Calu3 (cell line): ENCODE measurements at places on chromosomes 12 and 14. TPM values are rescaled to one million over a fixed set of nuclear protein-coding genes. Genes with fewer than 3 reads are reported as not detected.

The KLRF1 gene
- total RNA-seq = 0.32 TPM in 1 of 2 replicates, not detected in the other

The FOXJ2 gene
- total RNA-seq = 12.6 and 13.4 TPM in 2 replicates

The VWF gene
- total RNA-seq = not detected in 2 replicates

The PTPRB gene
- 43.2 and 44.5 TPM in 2 replicates for total RNA-seq

DNA sequence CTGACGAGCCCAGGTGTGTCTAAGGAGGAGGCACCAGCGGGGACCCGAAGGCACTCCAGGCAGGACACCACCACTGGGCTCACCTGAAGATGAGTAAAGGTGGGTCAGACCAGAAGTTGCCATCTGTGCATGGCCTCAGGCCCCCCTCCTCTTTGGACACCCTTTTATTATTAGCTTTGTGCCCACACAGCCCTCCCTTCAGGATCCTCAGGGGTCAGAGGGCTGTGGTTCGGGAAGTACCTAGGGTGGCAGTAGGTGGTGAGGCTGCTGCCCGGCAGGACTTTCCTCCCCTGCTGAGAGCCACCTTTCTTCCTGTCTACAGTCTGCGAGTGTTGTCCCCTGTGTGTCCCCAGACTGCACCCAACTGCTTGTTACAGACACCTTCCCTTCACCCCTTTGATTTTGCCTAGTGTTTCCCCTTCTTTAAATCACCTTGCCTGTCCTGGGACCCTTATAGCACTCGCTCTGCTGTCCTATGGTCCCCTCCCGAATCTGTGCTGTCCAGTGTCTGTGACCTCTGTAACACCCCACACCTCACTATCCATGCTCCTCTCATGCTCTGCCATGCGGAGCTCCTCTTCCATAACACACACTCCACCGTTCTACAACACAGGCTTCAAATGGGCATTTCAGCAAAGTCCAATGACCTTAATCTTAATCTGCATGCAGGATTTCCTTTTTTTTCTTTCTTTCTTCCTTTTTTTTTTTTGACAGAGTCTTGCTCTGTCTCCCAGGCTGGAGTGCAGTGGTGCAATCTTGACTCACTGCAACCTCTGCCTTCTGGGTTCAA, 25.7 kb downstream of the SOAT2 start:
- DNase-seq = no peak
- no peak overlapping the region for H3K4me3 ChIP-seq
- H3K4me1 ChIP-seq = no peaks in the 10 kb centered on the region
- H3K27ac ChIP-seq = no peak overlapping the region
- H3K36me3 ChIP-seq = no peaks in the 10 kb centered on the region

DNA sequence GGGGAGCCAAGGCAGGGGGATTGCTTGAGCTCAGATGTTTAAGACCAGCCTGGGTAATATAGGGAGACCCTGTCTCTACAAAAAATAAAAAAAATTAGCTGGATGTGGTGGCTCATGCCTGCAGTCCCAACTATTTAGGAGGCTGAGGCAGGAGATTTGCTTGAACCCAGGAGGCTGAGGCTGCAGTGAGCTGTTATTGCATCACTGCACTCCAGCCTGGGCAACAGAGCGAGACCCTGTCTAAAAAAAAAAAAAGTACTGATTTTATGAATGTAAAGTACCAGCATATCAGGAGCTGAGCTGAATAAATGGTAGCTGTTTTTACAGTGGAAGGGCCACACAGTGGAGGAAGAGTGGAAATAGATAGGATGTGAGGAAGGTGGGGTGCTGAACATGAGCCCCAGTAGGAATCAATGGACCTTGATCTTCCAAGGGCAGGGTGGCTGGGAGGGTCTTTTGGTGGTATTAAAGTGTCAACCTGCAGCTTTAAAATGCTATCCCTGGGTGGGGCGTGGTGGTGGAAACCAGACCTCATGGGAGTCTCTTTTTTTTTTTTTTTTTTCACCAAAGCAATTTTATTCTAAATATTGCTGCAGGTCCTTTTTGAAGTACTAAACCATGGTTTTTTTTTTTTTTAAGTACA, 2.2 kb downstream of the ATP23 start:
- H3K4me3 ChIP-seq = no peak overlapping the region
- no peaks in the 10 kb centered on the region for H3K27me3 ChIP-seq
- H3K4me1 ChIP-seq = peaks cover 29% of the 10 kb centered on the region
- H3K36me3 ChIP-seq = peaks cover 23% of the 10 kb centered on the region
- DNase-seq = no peak
- H3K27ac ChIP-seq = no peak overlapping the region

- no peaks in the 10 kb centered on the region for H3K36me3 ChIP-seq
- DNase-seq = no peak
- H3K27me3 ChIP-seq = peaks cover 87% of the 10 kb centered on the region
- no peak overlapping the region for H3K27ac ChIP-seq
Observed at GRCh38 chr12:111274777-111275176, 94.1 kb downstream of the PHETA1 start.

DNA sequence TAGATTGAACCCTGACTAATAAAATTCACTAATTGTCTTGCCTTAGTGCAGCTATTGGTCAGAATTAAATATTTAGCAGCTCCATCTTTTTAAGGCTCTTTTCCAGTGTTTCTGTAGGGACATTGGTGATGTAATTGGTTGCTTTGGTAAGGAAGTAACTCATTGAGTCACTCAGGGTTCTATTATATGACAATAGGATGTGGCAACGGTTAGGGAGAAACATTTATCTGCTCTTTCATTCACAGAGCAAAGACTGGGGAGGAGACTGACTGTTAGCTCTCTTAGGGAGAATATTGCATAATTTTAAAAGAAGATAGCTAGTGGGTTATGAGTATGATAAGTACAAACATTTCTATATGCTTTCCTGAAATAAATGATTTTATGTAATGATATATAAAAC, 616.5 kb downstream of the TRHDE start:
- H3K4me1 ChIP-seq = no peaks in the 10 kb centered on the region
- H3K27me3 ChIP-seq = no peaks in the 10 kb centered on the region
- DNase-seq = no peak
- H3K4me3 ChIP-seq = no peak overlapping the region
- no peaks in the 10 kb centered on the region for H3K36me3 ChIP-seq

GRCh38 chr12:6038160-6038559, 86.3 kb downstream of the VWF start:
- no peak overlapping the region for H3K27ac ChIP-seq
- H3K4me1 ChIP-seq = no peaks in the 10 kb centered on the region
- H3K27me3 ChIP-seq = peaks cover 57% of the 10 kb centered on the region
- peaks cover 9% of the 10 kb centered on the region for H3K36me3 ChIP-seq

DNA sequence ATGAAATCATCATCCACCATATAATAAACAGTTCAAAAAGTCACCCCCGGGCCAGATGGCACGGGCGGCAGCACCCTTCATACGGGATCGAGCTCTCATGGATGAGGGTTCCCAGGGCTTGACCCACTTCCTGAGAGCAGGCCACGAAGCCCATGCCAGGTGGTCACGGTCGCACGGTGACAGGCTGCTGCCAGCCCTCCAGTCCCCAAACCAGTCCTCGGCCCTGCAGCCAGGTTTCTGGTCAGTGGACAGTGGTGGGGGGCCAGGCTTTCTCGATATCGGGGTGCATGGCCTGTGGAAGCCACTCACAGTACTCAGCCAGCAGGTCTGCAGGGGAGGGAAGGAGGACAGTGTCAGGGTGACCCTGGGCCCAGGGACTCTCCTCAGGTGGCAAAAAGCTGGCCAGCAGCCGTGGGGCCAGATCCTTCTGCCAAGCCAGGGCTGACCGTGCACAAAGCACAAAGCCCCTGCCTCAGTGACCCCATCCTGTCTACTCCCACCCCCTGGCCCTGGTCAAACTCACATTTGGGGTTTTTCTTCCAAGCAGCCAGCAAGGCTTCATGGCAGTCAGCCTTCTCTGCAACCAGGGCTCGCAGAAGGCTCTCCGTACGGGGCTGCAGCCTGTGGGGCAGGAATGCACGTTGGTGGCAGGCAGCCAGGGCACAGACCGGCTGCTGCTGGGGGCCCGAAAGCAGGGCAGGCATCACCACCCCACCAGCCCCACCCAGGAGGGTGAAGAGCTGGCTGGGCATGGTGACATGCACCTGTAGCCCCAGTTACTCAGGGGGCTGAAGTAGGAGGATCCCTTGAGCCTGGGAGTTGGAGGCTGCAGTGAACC, 33.3 kb upstream of the UBC start:
- no peaks in the 10 kb centered on the region for H3K27me3 ChIP-seq
- no peak overlapping the region for H3K4me3 ChIP-seq
- H3K27ac ChIP-seq = no peak overlapping the region
- H3K36me3 ChIP-seq = peaks cover 62% of the 10 kb centered on the region
- no peak for DNase-seq

GRCh38 chr14:99689266-99690236, 5.5 kb downstream of the CYP46A1 start:
- peaks cover 80% of the 10 kb centered on the region for H3K27me3 ChIP-seq
- no peaks in the 10 kb centered on the region for H3K36me3 ChIP-seq

- H3K36me3 ChIP-seq = no peaks in the 10 kb centered on the region
- DNase-seq = no peak
- H3K4me3 ChIP-seq = no peak overlapping the region
- H3K27ac ChIP-seq = no peak overlapping the region
- peaks cover 65% of the 10 kb centered on the region for H3K27me3 ChIP-seq
Observed at GRCh38 chr14:78652727-78653126, 482.6 kb downstream of the NRXN3 start.

DNA sequence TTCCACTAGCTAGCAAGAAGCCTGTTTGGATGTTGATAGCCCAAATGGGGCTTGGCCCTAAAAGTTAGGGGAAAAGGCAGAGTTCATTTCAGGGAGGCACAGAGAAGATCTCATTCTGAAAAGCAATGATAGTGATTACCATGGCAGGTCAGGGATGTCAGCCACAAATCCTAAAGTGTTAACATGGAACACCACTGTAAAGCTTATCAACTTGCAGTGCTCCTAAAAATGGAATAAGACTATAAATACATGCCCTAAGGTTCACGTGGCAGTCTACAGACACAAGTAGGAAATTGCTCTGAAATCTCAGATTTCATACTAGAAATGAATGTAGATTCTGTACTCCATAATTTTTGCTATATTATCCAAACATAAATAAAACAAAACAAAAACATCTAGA, 280.0 kb upstream of the E2F7 start:
- DNase-seq = no peak
- no peaks in the 10 kb centered on the region for H3K27me3 ChIP-seq
- no peaks in the 10 kb centered on the region for H3K36me3 ChIP-seq
- H3K4me1 ChIP-seq = no peaks in the 10 kb centered on the region
- no peak overlapping the region for H3K4me3 ChIP-seq
- H3K27ac ChIP-seq = no peak overlapping the region

- no peak for DNase-seq
- H3K4me3 ChIP-seq = no peak overlapping the region
- H3K27me3 ChIP-seq = peaks cover 13% of the 10 kb centered on the region
Observed at GRCh38 chr14:96585672-96586013, 83.5 kb downstream of the PAPOLA start.

DNA sequence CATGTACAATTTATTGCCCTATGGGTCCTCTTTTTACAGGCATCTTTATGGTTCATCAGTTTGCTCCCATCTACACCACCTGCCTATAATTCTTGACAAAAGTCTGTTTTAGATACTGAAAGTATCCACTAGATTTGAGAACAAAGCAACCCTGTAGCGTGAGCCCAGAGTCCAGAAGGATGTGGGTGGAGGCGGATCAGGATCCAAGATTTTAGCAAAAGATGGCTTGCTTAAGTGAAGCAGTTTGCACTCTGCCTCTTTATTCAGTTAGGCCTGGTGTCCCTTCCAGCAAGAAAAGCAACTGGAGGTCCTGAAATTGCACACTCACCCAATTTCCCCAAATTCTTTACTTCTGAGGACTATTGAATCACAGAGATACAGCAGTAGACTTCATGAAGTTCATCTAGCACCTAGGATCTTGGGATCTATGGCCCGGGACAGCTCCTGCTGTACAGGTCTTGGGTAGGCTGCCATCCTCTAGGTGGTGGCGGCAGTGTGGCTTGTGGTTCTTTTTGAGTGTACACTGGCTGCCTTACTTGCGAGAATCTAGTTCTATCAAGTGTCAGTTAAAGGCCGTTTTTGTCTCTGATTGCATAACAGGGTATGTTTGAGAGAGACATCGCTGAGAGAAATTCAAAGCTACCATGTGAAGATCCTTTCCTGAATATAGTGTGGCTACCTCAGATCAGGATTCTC, 873.2 kb downstream of the NRXN3 start:
- no peaks in the 10 kb centered on the region for H3K36me3 ChIP-seq
- DNase-seq = no peak
- no peaks in the 10 kb centered on the region for H3K27me3 ChIP-seq
- no peak overlapping the region for H3K27ac ChIP-seq
- H3K4me3 ChIP-seq = no peak overlapping the region

- no peak for DNase-seq
- no peaks in the 10 kb centered on the region for H3K36me3 ChIP-seq
- H3K4me1 ChIP-seq = peaks cover 11% of the 10 kb centered on the region
Observed at GRCh38 chr12:56951582-56952339, 5.6 kb downstream of the RDH16 start.

- H3K4me1 ChIP-seq = no peaks in the 10 kb centered on the region
- H3K27ac ChIP-seq = no peak overlapping the region
- peaks cover 18% of the 10 kb centered on the region for H3K36me3 ChIP-seq
- no peak for DNase-seq
- H3K27me3 ChIP-seq = no peaks in the 10 kb centered on the region
Observed at GRCh38 chr14:77746064-77746702, 14.8 kb downstream of the SNW1 start.
